GM12878 (cell line): ENCODE measurements at places on chromosomes 1 and 21. TPM values are rescaled to one million over a fixed set of nuclear protein-coding genes. Genes with fewer than 3 reads are reported as not detected.

DNA sequence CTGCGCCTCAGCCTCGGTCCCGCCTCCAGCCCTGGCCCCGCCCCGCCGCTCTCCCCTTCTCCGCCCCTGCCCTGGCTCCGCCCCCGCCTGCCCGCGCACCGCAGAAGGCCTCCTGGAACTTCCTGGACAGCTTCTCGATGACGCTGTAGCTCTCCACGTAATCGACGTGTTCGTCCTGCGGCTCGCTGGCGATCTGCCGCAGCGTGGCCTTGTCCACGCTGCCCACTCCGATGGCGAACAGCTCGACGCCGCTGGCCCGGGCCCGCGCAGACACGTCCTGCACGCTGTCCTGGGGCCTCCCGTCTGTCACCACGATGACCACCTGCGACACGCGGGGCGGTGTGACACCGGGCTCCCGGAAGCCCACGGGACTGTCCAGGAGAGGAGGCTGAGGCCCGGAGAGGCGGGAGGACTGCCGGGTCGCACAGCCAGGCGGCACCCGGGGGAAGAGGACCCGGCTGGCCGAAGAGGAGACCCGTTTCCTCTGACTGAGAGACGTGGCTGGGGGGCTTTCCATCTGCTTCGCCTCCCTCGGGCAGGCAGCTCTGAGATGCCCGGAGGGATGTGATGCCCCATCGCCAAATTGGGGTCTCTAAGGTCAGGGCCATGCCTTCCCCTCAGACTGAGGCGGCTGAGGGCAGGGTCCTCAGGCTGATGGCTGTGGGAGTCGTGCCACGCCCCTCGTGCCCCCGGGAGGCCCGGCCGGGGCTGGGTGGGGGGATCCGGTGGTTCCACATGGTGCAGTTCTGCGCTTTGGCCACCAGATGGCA is 4.6 kb downstream of the MATN1 start:
- peak; percentile 71 for DNase-seq

GRCh38 chr1:53323316-53323715 is 4.6 kb downstream of the LRP8 start:
- no peak for DNase-seq

GRCh38 chr1:152244576-152245273 is 20.7 kb upstream of the HRNR start:
- no peak for DNase-seq

GRCh38 chr1:28833381-28833780 is 21.4 kb downstream of the OPRD1 start:
- no peak for DNase-seq

DNA sequence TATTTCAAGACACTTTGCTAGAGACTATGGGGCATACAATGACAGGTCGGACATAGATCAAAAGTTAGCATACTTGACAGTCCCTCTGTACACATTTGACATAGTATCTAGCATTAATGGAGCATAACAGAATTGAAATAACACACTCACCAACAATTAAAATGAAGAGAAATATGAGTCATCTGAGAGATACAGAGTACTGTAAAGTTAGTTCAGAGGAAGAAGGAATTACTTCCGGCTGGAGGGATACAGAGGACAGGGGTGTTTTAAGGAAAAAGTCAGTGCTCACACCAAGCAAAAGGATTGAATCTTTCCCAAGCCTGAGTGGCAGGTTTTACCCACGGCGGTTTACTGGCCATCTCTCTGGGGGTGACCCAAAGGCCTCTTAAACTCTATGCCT is 2.4 kb downstream of the ZMYND12 start:
- no peak for DNase-seq

DNA sequence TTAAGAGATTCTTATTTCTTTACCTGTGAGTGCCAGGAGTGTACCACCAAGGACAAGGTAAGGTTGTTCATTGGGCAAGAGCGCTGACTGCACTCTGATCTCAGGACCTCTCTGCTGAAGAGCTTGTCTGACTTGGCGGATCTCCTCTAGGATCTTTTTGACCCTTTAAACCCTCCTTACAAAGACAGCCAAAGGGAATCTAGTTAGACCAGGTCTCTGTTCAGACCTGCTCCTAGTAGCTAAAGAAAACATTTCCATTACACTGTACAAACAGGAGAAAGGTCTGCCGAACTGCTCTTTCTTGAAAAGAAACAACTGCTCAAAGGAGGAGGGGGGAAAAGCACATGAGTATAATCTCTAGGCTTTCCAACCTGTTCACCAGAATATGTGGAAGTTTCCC is 49.3 kb downstream of the SMYD2 start:
- no peak for DNase-seq

GRCh38 chr1:110138956-110139355 is 11.3 kb upstream of the SLC6A17 start:
- no peak for DNase-seq

DNA sequence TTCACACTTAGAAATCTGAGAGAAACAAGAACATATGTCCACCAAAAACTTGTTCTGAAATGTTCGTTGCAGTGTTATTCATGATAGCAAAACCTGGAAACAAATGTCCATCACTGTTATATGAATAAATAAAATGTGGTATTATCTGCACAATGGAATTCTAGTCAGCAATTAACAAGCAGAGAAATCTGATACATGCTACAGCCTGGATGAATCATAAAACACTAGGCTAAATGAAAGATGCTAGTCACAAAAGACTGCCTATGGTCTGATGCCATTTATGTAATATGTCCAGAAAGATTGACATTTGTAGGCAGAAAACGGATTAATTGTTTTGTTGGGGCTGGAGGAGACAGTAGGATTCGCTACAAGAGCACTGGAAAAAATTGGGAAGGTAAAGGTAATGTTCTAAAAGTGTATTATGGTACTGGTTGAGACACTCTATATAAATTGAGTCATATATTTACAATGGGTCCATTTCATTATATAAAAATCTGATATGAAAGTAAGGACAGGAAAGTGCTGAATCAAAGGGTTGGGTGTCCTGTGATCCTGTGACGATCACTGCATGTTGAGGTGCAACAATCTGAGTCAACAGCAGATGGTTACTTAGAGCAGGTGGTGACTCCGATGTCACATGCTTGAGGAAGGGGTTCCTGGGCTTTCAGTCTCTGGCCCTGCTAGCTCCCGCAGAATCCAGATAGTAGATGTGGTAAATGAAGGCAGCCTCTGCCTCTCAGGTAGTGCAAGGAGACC is 102.1 kb upstream of the NBPF4 start:
- DNase-seq, result no peak

DNA sequence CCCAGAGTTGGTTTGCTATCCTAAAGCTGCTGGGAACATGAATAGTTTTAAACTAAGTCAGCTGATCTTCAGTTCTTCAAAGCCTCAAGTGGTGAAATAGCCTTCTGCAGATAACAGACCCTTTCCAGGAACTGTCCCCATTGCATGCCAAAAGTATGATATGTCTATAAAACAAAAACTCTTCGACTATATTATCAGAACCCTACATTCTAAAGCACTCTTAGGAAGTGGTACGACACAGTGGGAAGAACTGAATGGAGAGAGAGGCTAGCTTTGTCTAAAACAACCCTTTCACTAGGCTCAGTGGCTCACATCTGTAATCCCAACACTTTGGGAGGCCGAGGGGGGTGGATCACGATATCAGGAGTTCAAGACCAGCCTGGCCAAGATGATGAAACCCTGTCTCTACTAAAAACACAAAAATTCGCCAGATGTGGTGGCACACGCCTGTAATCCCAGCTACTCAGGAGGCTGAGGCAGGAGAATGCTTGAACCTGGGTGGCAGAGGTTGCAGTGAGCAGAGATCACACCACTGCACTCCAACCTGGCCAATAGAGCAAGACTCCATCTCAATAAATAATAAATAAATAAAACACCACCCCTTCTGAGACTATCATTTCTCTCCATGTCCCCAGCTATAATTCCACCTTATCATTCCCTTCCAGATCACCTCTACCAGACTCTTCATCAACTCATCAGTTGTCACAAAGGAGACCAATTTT is 2.2 kb upstream of the FRRS1 start:
- no peak for DNase-seq

GRCh38 chr21:46109313-46110221 is 11.7 kb downstream of the COL6A2 start:
- no peak for DNase-seq

GRCh38 chr1:56416495-56416894 is 162.9 kb downstream of the PLPP3 start:
- no peak for DNase-seq

DNA sequence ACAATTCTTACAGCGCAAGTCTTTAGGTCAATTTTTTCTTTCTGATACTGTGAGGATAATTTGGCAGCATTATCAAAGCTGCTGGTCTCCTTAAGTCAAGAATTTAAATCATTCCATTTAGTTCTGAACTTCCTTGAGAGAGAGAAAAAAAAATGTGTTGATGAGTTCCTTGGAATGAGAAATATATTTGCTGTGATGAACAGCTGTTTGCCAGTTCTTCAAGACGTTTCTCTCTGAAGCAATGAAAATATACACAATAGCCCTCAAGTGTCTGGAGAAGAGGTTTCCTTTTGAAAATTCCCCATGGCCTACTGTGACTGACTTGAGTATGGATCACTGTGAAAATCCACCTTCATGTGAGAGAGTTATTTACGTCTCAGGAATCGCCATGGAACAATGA is 31.0 kb upstream of the TADA1 start:
- DNase-seq, result no peak

DNA sequence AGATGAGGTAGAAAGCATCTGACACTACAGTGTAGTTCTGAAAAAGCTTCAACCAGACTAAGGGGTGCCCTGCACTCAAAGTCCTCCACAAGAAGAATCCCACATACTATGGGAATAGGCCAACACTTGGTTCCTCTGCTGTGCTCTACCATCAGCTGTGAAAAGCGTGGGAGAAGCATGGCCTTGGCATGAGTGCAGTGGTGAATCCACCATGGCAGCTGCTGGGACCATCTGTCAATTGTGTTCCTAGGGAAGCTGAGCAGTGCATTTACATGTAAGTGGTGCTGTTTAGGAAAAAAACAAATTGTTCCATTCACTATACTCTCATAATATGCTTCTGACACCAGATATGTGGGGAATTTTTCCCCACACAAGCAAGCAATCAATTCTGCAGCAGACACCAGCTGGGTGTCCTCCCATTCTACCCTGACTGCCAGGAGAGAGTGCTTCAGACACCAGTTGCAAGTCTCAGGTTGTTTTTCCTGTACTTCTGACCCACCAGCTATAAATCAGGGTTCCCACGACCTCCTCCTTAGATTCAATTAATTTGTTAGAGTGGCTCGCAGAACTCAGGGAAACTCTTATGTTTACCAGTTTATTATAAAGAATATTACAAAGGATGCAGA is 230.8 kb upstream of the CHRM3 start:
- no peak for DNase-seq

GRCh38 chr1:229388897-229389580 is 44.9 kb downstream of the ACTA1 start:
- DNase-seq, result no peak

- no peak for DNase-seq
Measured at GRCh38 chr1:41368366-41368765, 7.1 kb downstream of the FOXO6 start.

GRCh38 chr1:18463984-18464664 is 16.6 kb upstream of the KLHDC7A start:
- DNase-seq, result no peak

DNA sequence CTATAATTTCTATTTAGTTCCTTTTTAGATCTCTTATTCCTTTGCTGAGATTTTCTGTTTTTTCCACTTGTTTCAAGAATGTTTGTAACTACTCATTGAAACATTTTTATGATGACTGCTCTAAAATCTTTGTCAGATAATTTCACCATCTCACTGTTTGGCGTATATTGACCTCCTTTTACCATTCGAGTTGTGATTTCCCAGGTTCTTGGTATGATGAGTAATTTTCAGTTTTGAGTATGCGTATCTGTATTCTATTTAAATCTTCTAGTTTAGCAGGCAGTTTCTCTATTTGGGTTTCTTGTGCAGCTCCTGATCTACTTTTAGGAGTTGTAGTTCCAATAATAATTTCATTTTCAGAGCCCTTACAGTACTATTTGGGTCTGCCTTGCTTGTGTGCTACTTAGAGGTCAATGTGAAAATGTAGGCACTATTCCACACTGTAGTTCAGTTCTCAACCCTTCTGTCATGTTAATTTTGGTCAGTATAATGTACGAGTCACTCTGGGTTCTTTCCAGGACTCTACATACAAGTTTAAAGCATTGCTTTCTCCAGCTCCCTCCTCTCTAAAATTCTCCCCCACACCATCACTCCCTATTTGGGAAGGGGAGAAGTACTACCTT is 115.5 kb downstream of the ACBD6 start:
- no peak for DNase-seq

- DNase-seq, result no peak
Measured at GRCh38 chr1:205510951-205511330, 6.5 kb downstream of the CDK18 start.

DNA sequence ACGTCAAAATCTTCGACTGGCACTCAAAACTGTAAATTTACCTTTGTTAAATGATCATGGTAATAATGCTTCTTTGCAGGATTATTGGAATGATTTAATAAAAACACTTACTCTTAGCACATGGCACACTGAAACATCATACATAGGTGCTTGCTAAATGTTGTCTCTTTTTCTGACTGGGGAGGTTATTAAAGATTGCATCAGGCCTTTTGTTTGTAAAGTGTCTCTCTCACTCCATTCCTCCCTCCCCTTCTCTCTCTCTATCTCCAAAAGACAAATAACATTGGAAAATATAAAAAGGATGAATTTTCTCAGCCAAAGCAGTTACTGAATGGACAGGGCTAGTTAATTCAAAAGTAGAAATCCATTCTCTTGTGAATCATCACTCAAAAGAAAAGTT is 404.2 kb downstream of the DPYD start:
- DNase-seq, result no peak

DNA sequence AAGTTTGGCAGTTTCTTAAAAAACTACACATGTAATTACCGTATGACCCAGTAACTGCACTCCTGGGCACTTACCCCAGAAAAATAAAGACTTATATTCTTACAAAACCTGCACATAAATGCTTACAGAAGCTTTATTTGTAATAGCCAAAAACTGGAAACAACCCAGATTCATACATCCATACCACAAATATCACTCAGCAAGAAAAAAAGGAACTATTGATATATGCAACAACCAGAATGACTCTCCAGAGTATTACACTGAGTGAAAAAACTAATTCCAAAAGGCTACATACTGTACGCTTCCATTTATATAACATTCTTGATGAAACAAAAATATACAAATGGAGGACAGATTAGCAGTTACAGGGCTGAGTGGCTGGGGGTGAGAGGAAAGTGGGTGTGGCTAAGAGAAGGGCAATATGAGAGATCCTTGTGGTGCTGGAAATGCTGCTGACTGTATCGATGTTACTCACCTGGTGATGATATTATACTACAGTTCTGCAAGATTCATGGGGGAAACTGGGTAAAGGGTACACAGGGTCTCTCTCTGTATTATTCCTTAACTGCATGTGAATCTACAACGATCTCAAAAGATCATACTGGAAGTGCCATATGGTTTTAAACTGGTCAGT is 96.0 kb upstream of the GNG4 start:
- no peak for DNase-seq

- DNase-seq, result no peak
Measured at GRCh38 chr1:227917081-227917950, 30.4 kb downstream of the WNT9A start.

The TSEN15 gene
- 51.0 and 53.2 TPM in 2 replicates for total RNA-seq

The PLA2G2C gene
- not detected in 2 replicates for total RNA-seq

The CRB1 gene
- not detected in 2 replicates for total RNA-seq

The PGBD2 gene
- 4.3 and 4.4 TPM in 2 replicates for total RNA-seq

The PIGR gene
- 4.7 and 5.0 TPM in 2 replicates for total RNA-seq

The PGD gene
- total RNA-seq, result 199 and 201 TPM in 2 replicates
